ENCODE measurements at places on chromosomes 12 and 14. TPM values are rescaled to one million over a fixed set of nuclear protein-coding genes. Genes with fewer than 3 reads are reported as not detected.

DNA sequence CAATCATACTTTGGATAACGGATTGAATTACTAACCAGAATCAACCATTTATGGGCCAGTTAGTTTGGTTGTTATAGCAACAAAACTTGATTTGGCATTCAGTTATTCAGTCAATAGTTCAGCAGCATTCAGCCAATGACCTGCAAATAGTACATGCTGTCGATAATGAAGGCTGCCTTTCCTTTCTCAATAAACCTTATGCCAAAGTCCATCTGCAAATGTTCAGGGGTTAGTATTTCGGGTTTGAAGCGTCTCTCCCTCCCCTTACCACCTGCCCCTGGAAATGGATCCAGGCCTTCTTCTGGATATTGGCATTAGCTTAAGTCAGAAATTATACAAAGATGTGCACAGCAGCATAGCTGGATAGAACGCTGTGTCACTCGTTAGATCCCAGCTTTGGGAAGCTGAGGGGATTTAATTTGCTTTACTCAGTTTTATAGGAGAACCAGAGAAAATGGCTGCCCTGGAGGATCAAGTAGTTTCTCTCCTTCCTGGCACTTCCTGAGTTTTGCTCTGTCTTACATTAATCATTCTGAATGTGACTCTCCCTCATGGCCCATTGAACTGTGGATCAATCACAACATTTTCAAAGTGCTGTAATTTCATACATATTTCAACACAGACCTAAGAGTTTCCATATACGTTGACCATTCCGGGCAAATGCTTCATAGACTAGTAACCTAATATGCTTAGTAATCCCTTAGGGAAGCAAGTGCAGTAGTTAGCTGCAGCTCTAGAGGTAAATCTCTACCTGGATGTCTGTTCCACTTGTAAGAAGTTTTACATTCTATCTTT, 46.7 kb upstream of the PTPRR start:
- no peak overlapping the region for H3K4me3 ChIP-seq
- H3K4me1 ChIP-seq: no peaks in the 10 kb centered on the region
- no peaks in the 10 kb centered on the region for H3K27me3 ChIP-seq
- no peaks in the 10 kb centered on the region for H3K36me3 ChIP-seq
- no peak for DNase-seq

DNA sequence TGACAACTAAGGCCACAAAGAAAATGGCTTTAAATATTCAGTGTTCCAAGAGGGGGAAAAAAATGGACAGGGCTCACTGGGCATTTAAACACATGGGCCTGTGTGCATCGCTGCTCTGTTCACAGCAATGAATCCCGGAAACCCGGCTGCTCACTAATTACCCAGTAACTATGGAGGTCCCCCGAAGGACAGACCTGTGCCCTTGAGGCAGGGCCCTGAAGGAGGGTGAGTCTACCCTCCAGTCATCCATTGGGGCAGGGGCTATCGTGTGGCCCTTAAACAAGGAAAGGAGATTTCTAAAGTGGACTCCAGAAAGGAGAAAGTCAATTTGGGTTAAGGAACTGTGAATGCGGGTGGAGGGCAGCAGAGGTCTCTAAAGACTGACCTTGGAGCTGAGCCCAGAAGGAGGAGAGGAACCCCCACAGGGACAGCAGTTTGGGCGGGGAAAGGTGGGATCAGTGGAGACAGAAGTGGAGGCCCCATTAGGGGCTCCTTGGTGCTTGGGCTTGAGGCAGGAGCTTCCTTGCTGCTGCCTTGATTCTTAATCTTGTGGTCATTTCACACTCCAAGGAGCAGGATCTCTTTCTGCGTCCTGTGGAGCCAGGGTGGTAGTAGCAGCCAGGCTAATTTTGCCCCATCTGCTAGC, 1.4 kb upstream of the CLMN start:
- no peaks in the 10 kb centered on the region for H3K4me1 ChIP-seq
- H3K36me3 ChIP-seq: no peaks in the 10 kb centered on the region
- peak overlapping the region; percentile 92 for H3K27ac ChIP-seq
- H3K27me3 ChIP-seq: no peaks in the 10 kb centered on the region

DNA sequence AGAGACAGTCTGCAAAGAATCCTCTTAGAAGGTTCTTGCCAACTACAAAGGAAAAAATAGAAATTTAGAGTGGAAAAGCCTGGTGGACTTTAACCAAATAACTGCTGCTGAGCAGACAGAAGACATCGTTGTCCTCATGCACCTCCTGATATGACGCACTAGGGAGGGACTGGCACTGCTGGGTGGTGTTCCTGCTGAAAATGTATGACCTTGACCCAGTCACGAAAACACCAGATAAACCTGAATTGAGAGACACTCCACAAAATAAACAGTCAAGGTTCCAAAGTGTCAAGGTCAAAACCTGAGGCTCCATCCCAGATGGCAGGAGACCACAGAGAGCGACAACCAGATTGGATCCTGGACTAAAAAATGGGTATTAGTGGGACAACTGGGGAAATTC, 61.9 kb downstream of the CHGA start:
- no peak overlapping the region for H3K4me3 ChIP-seq
- no peaks in the 10 kb centered on the region for H3K4me1 ChIP-seq
- DNase-seq: no peak
- no peaks in the 10 kb centered on the region for H3K36me3 ChIP-seq
- H3K27me3 ChIP-seq: no peaks in the 10 kb centered on the region

DNA sequence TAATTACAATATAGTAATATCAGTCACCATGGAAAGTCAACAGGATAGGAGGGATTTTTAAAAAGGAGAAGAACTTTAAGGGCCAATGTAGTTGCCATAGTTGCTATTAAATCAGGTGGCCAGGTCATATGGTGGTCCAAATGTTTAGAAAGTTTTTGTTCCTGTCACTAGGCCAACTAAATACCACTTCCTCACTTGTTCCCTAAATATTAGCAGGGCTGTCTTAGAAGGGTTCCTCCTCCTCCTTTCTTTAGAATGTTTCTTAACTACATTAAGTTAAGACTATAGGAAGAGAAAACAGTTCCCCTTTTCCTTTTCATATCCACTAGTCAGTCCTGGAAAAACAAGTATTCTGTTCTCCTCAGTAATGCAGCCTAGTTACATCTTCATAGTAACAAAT, 50.3 kb downstream of the MON2 start:
- no peak for DNase-seq
- no peaks in the 10 kb centered on the region for H3K4me1 ChIP-seq
- no peak overlapping the region for H3K27ac ChIP-seq
- no peaks in the 10 kb centered on the region for H3K27me3 ChIP-seq
- peaks cover 3% of the 10 kb centered on the region for H3K36me3 ChIP-seq
- H3K4me3 ChIP-seq: no peak overlapping the region

DNA sequence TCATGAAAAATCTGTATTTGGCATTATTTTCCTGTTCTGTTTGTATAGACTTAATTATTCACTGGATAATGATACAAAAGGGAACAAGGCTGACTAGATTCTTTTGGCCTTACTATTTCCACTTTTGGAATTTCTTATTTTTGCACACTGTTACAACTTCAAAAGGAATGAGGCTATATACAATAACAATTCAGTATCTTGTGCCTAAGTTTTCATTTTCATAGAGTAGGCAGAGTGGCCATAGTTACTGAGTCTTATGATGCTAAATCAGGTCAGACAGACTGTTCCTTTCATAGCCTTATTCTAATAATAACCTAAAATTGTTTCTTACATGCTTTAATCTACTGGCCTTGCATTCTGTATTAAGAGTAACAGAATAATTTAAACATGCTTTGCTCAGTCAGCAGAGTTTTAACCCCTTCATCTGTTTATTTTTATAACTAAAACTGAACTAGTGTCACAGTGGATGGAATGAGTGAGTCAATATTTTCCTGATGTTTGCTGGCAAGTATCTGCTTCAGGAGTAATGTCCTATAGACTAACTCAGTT, 10.5 kb downstream of the TTC8 start:
- H3K36me3 ChIP-seq: no peaks in the 10 kb centered on the region
- H3K4me1 ChIP-seq: no peaks in the 10 kb centered on the region
- no peak overlapping the region for H3K27ac ChIP-seq
- H3K4me3 ChIP-seq: no peak overlapping the region

DNA sequence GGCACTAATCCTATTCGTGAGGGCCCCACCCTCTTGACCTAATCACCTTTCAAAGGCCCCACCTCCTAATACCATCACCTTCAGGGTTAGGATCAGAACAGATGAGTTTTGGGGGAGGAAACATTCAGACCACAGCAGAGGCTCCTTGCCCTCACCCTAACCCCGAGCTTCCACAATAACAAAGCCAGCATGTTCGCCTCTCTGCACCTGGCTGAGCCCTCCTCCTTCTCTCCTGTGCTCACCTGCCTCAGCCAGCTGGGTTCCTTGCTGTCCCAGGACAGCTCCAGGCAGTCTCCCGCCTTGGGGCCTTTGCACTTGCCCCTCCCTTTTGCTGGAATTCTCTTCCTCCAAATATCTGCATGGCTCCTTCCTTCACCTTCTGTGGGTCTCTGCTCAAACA, 9.7 kb upstream of the RAN start:
- DNase-seq: peak; percentile 17
- no peaks in the 10 kb centered on the region for H3K36me3 ChIP-seq
- no peak overlapping the region for H3K27ac ChIP-seq
- no peaks in the 10 kb centered on the region for H3K4me1 ChIP-seq
- no peaks in the 10 kb centered on the region for H3K27me3 ChIP-seq
- no peak overlapping the region for H3K4me3 ChIP-seq

DNA sequence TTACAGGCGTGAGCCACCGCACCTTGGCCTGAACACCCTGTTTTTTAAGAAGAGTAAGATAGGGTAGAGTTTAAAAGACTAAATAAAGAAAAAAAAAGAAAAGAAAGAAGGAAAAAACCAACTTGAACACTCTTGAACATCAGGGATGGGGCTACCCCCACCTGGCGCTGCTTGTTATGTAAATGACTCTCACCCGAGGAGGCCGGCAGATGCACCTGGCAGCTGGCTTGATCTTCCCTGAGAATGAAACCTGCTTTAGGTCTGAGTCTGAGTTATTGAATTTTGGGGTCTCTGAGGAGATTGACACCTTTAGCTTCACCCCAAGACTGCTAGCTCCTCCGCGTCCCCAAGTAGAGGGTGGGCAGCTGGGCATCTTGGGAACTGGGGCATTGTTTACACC, 15.5 kb upstream of the MEG3 start:
- H3K27ac ChIP-seq: no peak overlapping the region
- no peaks in the 10 kb centered on the region for H3K27me3 ChIP-seq
- H3K4me1 ChIP-seq: no peaks in the 10 kb centered on the region
- DNase-seq: no peak

DNA sequence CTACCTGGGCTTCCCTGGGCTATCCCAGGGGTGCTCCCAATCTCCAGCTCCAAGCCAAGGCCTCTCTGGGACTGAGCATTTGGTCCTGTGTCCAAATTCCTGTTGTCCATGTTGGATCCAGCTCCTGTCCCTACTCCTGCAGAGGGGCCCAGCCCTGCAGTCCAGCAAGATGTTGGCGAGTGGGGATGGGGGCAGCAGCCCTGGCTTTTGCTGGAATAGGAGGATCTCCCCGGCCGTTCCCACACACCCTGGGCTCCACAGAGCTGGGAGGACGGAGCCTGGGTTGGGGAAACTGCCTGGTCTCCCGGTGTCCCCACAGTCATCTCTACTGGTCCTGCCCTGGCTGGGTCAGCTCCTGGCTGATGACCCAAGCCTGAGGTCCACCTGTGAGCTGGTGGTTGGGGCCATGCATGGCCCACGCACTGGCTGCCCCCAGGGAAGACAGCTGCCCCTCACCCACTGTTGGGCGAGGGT, 219.6 kb upstream of the C14orf180 start:
- H3K36me3 ChIP-seq: no peaks in the 10 kb centered on the region
- H3K27ac ChIP-seq: no peak overlapping the region
- H3K4me3 ChIP-seq: no peak overlapping the region
- DNase-seq: no peak

GRCh38 chr12:46214668-46215436, 54.0 kb downstream of the SLC38A1 start:
- DNase-seq: no peak
- H3K27me3 ChIP-seq: no peaks in the 10 kb centered on the region
- no peak overlapping the region for H3K4me3 ChIP-seq

DNA sequence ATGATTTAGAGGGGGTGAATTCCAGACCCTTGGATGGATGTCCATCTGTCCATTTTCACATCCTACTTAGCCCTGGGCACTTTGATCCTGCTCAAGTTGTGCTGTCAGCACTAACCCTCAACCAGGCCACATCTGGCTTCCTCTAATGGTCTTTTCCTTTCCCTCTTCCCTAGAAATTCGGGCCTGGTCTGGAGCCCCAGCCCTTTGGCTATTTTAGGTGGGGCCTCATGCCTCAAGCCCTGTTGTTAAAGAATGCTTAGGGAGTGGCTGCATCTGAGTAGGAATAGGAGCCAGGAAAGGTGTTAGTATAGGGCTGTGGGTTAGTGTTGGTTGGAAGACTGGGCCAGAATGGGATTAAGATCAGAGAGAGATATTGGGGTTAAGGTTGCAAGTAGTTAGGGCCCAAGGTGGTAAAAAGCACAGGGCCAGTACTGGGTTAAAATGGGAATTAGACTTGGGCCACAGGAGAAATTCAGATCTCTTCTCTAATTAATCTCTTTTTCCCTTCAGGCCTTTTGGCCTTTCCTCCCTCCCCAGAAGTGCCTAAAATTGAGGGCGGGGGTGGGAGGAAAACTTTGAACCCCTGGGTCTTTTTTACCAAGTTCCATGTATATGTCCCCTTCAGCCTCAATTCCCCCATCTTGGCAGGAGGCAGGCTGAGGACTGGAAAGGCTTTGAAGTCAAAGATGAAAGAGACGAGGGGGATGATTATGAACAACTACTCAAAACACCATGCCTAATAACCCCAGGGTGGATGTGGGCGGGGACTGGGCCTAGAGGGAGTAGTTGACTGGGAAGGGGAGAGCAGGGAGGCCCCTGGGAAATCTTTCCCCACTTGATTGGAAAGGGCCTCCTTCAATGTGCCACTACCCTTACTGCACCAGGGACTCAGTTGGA, 4.0 kb upstream of the ZNF385A start:
- peaks cover 16% of the 10 kb centered on the region for H3K4me1 ChIP-seq
- no peak overlapping the region for H3K27ac ChIP-seq
- no peaks in the 10 kb centered on the region for H3K36me3 ChIP-seq
- no peak for DNase-seq
- no peaks in the 10 kb centered on the region for H3K27me3 ChIP-seq
- no peak overlapping the region for H3K4me3 ChIP-seq

GRCh38 chr12:123127182-123127495, 23.8 kb downstream of the PITPNM2 start:
- no peaks in the 10 kb centered on the region for H3K36me3 ChIP-seq
- no peak overlapping the region for H3K27ac ChIP-seq
- H3K27me3 ChIP-seq: no peaks in the 10 kb centered on the region
- DNase-seq: no peak
- H3K4me3 ChIP-seq: no peak overlapping the region

Gene PSMB5
- 190 TPM for polyA plus RNA-seq

Gene ADCY4
- polyA plus RNA-seq: 19.2 TPM

Gene KRT86
- not detected for polyA plus RNA-seq
